Smooth muscle cell of the umbilical artery (primary cell): ENCODE measurements at places on chromosomes 7 and 10. TPM values are rescaled to one million over a fixed set of nuclear protein-coding genes. Genes with fewer than 3 reads are reported as not detected.

The TMEM270 gene
- not detected in 2 replicates for total RNA-seq

The GLI3 gene
- total RNA-seq: 7.2 and 7.7 TPM in 2 replicates

The CADPS2 gene
- 8.6 and 23.5 TPM in 2 replicates for total RNA-seq

The GGCT gene
- 19.0 and 20.2 TPM in 2 replicates for total RNA-seq

The CLDN4 gene
- 0.89 and 7.7 TPM in 2 replicates for total RNA-seq
